Right forelimb (tissue), 1 donor: ENCODE measurements at places on chromosomes 13 and 19.
A peak's percentile ranks its signal among the peaks of the same experiment; 100 is the strongest.

DNA sequence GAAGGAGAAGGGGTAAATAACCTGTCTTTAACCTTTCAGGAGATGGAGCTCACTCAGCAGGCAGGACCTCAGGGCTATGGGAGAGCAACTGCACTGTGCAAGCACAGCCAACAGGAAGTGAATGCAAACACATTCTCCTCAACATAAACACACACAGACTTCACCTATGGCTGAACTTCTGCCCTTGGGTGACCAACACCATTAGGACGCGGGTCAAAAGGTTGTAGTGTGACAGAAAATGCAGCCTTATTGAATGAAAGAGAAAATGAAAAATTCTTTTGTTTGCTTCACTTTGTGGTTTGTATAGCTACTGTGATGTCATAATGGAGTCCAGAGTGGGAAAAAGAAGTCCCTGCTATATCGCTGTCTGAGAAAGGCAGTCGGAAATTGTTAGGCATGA, 323.0 kb downstream of the NDFIP2 start:
- no peak for DNase-seq

DNA sequence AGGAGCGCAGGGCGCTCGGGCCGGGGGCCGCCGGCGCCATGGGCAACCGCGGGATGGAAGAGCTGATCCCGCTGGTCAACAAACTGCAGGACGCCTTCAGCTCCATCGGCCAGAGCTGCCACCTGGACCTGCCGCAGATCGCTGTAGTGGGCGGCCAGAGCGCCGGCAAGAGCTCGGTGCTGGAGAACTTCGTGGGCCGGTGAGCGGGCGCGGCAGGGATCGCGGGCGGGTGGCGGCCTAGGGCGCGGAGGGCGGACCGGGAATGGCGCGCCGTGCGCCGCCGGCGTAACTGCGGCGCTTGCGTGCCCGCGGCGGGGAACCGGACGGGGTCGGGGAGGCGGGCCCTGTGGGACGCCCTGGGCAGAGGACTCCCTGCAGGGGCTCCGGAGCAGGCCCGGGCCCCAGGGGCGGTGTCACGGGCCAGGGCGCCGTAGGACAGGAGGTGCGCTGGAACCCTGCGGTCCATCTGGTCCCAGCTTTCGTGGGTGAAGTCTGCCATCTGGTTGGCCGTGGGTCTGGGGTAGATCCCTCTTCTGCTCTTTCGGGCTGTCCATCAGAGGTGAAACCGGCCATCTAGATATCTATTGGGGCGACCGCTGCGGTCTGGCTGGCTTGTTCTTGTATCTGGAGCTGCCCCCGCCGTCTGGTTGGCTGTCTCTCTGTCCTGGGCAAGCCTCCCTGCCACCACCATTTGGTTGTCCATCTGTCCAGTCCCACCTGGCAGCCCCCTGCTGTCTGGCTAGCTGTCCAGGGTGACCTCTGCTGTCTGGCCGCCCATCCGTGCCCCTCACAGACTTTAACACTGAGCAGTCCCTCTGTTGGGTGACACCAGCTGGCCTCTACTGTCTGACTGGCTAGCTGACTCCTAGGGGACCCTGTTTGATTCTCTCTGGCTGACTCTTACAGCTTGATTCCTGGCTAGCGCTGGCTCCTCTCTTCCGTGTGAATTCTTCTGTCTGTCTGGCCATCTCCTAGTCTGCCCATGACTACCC, 622 bp downstream of the DNM2 start:
- no peak for DNase-seq

DNA sequence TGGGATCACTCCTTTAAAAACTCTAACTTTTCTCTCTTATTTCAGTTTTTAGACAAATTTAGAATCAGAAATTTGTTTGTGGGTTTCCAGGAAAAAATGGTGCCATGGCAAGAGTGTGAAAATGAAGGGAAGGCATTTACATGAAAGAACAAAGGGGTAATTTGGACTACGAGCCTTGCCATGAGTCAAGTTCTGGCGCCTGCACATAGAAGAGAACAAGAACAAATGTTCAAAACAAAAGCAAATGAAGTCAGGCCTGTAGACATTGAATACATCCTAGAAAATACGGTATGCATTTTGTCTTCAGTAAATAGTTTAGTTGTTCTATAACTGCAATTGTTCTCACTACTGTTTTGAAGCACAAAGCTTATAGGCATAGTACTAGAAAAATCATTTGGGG, 1390.5 kb downstream of the EFNB2 start:
- DNase-seq: no peak

GRCh38 chr13:36115306-36115705, 15.9 kb downstream of the DCLK1 start:
- no peak for DNase-seq

GRCh38 chr13:45231722-45232121, 30.9 kb upstream of the KCTD4 start:
- no peak for DNase-seq

GRCh38 chr13:60584976-60585375, 188.0 kb downstream of the TDRD3 start:
- DNase-seq: no peak

GRCh38 chr19:49637821-49638738, 1.9 kb downstream of the RRAS start:
- DNase-seq: peak; percentile 82

DNA sequence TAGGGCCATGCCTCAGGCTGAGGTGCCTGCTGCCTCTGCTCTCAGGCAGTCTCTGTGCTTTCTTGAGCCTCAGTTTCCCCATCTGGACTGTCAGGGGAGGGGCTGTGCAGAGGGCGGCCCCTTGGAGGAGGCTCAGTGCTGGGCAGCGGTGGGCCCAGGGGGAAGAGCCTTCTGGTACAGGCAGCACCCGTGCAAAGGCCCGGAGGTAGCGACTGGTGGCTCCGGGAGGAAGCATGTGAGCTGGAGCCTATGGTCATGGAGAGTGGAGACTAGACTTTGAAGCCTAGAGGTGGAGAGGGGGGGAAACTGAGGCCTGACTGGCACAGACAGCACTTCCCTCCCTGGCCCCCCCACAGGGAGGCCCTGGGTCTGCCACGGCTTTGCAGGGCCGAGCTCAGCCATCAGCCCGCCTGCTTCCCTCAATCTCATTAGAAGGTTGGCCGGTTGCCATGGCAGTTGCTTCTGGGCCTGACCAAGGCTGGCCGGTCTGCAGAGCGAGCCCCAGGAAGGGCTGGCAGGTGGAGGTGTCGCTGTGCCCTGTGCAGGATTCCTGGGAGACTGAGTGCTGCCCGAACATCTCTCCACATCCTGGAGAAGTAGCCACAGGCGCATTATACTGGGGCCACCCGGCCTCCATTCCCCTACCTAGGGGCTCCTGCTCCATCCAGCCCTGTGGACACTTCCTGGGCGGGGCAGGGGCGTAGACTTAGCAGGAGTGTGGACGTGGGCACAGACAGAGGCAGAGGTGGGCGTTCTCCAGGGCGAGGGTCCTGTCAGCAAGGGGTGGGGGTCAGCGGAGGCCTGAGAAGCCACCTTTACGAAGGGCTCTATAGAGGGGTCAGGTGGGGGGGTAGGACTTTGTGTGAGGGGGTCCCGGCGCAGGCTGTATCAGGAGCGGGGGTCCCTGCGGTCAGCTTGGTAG, 53.2 kb downstream of the CRTC1 start:
- DNase-seq: no peak

GRCh38 chr19:2043251-2043641, 7.8 kb downstream of the MKNK2 start:
- no peak for DNase-seq

DNA sequence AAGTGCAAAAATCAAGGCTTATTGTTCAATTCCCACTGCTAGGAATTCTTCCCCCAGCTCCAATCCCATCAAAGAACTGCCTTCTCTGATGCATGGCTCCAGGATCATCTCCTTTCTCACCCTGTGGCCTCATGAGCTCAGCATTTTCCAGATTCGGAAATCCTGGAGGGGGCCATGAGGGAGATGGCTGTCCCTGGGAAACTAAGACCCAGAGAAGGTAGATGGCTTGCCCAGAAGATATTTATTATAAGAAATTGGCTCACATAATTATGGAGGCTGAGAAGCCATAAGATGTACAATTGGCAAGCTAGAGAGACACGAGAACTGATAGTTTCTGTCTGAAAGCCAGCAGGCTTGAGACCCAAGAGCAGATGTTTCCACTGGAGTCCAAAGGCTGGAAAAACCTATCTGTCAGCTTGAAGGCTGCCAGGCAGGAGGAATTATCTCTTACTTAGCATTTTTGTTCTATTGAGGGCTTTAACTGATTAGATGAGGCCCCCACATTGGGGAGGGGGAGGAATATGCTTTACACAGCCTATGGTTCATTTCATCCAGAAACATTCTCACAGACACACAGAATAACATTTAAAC, 58.6 kb downstream of the GADD45B start:
- no peak for DNase-seq

DNA sequence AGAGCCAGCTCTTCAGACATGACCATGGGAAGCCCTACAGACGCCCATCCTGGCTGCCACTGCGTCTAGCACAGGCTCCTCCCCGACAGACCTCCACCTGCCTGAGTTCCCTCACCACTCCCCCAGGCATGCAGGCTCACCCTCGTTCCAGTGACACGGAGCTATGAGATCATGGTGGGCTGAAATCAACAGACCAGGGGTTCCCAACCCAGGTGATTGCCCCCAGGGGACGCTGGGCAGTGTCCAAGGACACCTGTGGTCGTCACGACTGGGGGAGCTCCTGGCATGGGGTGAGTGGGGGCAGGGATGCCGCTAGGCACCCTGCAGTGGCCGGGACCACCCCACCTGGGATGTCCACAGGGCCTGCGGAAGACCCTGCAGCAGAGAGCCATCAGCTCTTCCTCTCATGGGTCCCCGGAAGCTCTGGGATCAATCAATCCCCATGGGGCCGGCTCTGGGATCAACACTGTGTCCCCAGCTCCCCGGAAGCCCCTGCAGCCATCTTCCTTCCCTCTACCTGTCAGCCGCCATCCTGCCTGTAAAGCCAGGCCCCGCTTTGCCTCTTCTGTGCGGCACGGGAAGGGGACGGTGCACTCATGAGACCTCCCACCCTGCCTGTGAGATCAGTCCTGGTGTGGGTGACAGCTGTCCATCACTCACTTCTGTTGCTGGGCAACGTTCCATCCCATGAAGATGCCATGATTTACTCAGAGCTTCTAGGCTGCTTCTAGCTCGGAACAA, 12.8 kb upstream of the MADCAM1 start:
- DNase-seq: no peak

DNA sequence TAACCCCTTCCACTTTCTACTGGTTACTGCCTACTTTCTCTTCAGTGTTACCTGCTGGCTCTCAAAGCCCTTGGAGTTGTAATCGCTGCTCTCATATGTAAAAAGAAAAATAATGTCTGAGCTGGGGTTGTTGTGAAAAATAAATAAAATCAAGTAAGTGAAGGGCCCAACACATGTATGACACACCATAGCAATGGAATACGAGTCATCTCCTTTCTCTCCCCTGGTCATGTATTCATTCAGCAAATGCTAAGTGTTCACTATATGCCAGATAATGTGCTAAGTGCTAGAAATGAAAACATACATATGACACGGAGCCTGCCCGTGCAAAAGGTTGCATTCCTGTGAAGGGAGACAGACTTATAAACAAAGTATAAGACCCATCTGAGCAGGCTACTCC, 535.0 kb downstream of the RFC3 start:
- DNase-seq: no peak

DNA sequence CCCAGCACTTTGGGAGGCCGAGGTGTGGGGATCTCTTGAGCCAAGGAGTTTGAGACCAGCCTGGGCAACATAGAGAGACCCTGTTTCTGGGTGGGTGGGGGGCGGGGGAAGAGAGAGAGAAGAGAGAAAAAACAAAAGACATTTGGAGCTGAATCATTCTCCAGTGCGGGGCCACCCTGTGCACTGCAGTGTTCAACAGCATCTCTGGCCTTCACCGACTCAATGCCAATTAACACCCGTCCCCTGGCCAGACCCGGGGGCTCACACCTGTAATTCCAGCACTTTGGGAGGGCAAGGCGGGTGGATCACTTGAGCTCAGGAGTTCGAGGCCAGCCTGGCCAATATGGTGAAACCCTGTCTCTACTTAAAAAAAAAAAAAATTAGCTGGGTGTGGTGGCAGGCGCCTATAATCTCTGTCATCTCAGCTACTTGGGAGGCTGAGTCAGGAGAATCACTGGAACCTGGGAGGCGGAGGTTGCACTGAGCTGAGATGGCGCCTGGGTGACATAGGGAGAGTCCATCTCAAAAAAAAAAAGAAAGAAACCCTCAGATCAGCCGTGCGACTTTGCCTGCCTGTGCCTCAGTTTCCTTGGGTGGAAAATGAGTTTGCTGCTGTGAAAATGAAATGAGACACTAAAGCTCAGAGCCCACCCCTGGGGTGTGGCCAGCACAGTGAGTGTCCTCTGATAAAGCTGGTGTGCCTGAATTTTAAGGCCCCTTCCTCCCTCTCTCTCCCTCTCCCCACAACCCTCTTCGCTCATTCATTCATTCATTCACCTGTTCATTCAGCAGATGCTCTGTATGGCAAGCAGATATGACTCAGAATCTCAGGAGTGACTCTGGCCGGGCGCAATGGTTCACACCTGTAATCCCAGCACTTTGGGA, 6.4 kb downstream of the KLF2 start:
- DNase-seq: no peak

- DNase-seq: no peak
Observed at GRCh38 chr19:4879041-4879440, 11.6 kb upstream of the PLIN3 start.

GRCh38 chr13:100540621-100541020, 48.0 kb downstream of the GGACT start:
- no peak for DNase-seq

DNA sequence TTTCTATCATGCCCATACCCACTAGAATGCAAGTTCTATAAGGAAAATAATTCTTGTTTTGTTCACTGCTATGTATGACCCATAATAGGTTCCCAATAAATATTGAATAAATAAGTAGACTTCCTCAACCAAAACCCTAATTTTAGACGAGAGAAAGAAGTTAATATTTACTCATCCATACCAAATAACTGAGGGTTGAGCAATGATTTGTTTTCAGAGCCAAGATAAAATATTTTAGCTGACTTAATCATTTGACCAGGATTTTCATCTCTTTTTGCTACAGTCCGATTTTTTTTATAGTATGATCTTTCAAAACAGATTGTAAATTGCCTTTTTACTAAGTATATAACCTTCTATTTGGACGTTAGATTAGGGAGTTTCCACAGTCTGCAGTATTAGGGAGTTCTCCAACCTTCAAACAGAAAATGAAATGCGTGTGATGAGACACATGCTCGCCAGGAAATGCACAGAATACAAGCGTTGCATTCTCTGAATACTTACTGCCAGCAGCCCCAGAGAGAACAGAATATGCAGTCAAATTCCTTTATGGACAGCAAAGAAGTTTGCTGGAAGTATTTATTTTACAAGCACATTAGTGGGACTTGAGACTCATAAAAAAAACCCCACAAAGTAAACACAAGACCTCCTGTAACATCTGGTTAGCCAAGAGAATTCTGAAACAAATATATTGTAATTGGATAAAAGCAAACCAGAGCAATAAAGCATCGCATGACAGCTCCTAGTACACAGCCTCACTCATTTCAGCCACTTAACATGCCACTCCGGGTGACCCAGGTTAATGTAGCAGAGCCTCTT, 230.0 kb downstream of the MYO16 start:
- DNase-seq: no peak

GRCh38 chr13:73767191-73767741, 366.9 kb downstream of the KLF12 start:
- no peak for DNase-seq

- no peak for DNase-seq
Observed at GRCh38 chr19:17762505-17763229, 11.4 kb downstream of the FCHO1 start.

GRCh38 chr19:55686311-55687050, 11.5 kb downstream of the EPN1 start:
- no peak for DNase-seq
